ENCODE measurements at places on chromosomes 5 and 9.

GRCh38 chr9:92360083-92360482 lies 34.3 kb downstream of the CENPP start:
- H3K27me3 ChIP-seq, result no peaks in the 10 kb centered on the region
- no peak overlapping the region for H3K4me3 ChIP-seq
- H3K4me1 ChIP-seq, result no peaks in the 10 kb centered on the region
- H3K27ac ChIP-seq, result no peak overlapping the region
- no peak for DNase-seq
- H3K36me3 ChIP-seq, result peaks cover 15% of the 10 kb centered on the region

GRCh38 chr5:55645304-55645703 lies 66.8 kb downstream of the SLC38A9 start:
- peaks cover 11% of the 10 kb centered on the region for H3K4me1 ChIP-seq
- peaks cover 19% of the 10 kb centered on the region for H3K36me3 ChIP-seq
- H3K27me3 ChIP-seq, result no peaks in the 10 kb centered on the region
- no peak overlapping the region for H3K27ac ChIP-seq
- no peak for DNase-seq
- no peak overlapping the region for H3K4me3 ChIP-seq

GRCh38 chr5:28390341-28390740 lies 1352.0 kb upstream of the CDH9 start:
- no peak for DNase-seq
- H3K27me3 ChIP-seq, result no peaks in the 10 kb centered on the region

- peak; percentile 19 for DNase-seq
- peaks cover 4% of the 10 kb centered on the region for H3K27me3 ChIP-seq
- no peak overlapping the region for H3K4me3 ChIP-seq
- H3K27ac ChIP-seq, result no peak overlapping the region
These were observed 90.1 kb upstream of the DMRT1 start for GRCh38 chr9:751137-752051.

DNA sequence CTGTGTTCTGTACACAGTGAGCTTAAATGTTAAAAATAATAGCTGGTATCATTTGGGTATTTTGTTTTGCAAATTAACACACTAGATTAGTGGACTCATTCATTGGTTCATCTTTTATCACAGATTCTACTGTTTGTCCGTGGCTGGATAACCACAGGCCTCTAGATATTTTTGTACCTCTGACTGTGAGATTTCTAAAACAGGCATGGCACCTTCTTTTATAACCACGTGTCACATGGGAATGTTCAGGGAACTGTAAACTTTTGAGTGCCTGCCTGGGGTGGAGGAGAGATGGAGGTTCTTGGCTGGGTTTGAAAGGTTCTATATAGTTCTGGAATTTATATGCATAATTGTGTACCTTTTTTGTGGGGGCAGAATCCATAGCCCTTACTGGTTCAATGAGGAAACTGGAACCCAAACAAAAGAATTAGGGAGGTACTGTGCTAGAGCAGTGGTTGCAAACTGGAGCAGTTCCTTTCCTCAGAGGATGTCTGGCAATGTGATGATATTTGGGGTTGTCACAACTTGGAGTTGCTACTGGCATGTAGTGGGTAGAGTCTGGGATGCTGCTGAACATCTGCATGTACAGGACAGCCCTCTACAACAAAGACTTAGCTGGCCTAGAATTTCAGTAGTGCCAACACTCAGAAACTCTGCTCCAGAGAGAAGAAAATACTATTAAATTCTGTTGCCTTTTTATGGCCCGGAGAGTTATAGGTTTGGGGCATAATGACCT lies 16.9 kb downstream of the TLE4 start:
- no peaks in the 10 kb centered on the region for H3K27me3 ChIP-seq
- H3K36me3 ChIP-seq, result peaks cover 6% of the 10 kb centered on the region
- DNase-seq, result no peak
- no peak overlapping the region for H3K27ac ChIP-seq

- no peaks in the 10 kb centered on the region for H3K4me1 ChIP-seq
- H3K27ac ChIP-seq, result no peak overlapping the region
- H3K27me3 ChIP-seq, result no peaks in the 10 kb centered on the region
- H3K36me3 ChIP-seq, result no peaks in the 10 kb centered on the region
- H3K4me3 ChIP-seq, result no peak overlapping the region
These were observed 165.6 kb upstream of the MPDZ start for GRCh38 chr9:13445103-13445500.

DNA sequence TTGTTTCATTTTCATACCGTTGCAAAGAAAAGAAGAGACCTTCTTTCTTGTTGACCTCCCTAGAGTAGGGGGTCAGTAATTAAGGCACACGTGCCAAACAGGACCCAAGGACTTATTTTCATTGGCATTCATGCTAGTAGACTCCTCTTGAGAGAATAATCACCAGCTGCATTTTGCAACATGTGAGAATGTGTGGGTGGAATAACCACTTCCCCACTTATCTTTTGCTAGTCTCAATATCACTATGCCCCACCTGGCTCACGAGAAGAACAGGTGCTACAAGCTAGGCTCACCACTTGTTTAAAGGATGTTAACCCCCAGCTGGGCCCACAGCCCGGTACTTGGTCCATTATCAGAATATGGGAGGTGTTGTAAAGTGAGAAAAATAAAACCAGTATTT lies 460.7 kb upstream of the MEF2C start:
- no peak overlapping the region for H3K27ac ChIP-seq
- no peak for DNase-seq
- no peaks in the 10 kb centered on the region for H3K27me3 ChIP-seq
- no peaks in the 10 kb centered on the region for H3K4me1 ChIP-seq
- H3K36me3 ChIP-seq, result no peaks in the 10 kb centered on the region

DNA sequence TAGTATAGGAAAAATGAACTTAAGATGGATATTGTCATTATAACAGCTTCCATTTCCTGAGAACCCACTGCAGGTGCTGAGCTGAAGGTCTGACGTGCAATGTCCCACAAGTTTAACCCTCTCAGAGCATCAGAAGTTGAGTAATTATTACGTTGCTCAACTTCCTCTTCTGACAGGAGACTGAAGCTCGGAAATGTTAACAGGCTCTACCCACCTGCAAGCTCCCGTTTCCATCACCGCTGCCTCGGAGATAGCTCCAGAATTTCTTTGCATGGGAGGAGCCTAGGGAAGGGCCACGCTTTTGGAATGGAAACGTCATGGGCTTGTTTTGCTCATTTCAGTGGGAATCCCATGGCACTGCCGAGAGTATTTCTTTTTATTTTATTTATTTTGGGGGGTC lies 1.0 kb upstream of the NTMT1 start:
- H3K4me1 ChIP-seq, result peaks cover 46% of the 10 kb centered on the region
- peak; percentile 54 for DNase-seq
- H3K27ac ChIP-seq, result peak overlapping the region; percentile 82
- peaks cover 12% of the 10 kb centered on the region for H3K27me3 ChIP-seq

DNA sequence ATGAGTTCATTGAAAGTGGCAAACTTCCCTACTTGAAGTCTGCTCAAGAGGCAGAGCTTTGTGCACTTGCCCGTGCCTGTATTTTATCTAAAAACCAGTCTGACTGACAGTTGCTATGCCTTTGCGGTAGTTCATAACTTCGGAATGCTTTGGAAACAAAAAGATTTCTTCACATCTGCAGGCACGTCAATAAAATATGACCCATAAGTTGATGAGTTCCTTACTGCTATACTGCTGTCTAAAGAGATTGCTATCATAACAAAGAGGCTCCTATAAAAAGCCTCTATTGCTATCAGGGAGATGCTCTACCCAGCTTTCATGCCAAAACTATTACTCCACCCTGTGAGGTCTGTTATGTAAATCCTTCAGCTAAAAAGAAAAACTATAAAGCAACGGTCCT lies 25.4 kb upstream of the RNF20 start:
- no peak overlapping the region for H3K4me3 ChIP-seq
- no peak overlapping the region for H3K27ac ChIP-seq
- peaks cover 22% of the 10 kb centered on the region for H3K4me1 ChIP-seq
- DNase-seq, result no peak
